ENCODE measurements at places on chromosomes 13 and 19. TPM values are rescaled to one million over a fixed set of nuclear protein-coding genes. Genes with fewer than 3 reads are reported as not detected.

DNA sequence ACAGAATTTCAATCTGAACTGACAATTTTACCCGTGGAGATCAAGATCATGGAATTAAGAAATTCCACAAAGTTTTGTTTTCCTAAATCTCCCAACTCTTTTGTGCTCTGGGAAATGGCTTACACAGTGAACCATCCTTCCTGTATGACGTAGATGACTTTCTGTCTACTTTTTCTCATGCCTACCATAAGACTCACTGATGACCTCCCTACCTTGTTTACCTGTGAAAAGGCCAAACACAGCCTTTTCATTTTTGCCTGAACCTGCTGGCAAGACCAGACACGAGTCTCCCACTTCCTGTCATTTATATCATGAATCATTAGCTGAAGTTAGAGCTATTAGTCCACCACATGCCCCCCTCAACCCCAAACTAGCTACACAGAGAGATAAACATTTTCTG, 4.6 kb upstream of the KBTBD6 start:
- H3K27ac ChIP-seq = no peak overlapping the region
- peaks cover 2% of the 10 kb centered on the region for H3K4me1 ChIP-seq

GRCh38 chr19:46471116-46471733, at the start of gene PNMA8A:
Gene PNMA8A (minus strand): TSS chr19:46471563. CDS start chr19:46471035, 528 bp downstream.
- no peaks in the 10 kb centered on the region for H3K27me3 ChIP-seq
- DNase-seq = peak; percentile 63

GRCh38 chr19:55088543-55089341, 13.1 kb downstream of the EPS8L1 start:
- peaks cover 18% of the 10 kb centered on the region for H3K27me3 ChIP-seq
- peak; percentile 32 for DNase-seq
- H3K27ac ChIP-seq = no peak overlapping the region
- H3K4me1 ChIP-seq = peaks cover 9% of the 10 kb centered on the region

GRCh38 chr13:111954661-111955411, 112.1 kb upstream of the SOX1 start:
- no peak for DNase-seq
- H3K27me3 ChIP-seq = no peaks in the 10 kb centered on the region
- no peak overlapping the region for H3K4me3 ChIP-seq
- H3K27ac ChIP-seq = no peak overlapping the region

GRCh38 chr19:55141696-55142095, 7.3 kb downstream of the TNNT1 start:
- H3K27ac ChIP-seq = no peak overlapping the region
- H3K27me3 ChIP-seq = peaks cover 10% of the 10 kb centered on the region
- DNase-seq = no peak

DNA sequence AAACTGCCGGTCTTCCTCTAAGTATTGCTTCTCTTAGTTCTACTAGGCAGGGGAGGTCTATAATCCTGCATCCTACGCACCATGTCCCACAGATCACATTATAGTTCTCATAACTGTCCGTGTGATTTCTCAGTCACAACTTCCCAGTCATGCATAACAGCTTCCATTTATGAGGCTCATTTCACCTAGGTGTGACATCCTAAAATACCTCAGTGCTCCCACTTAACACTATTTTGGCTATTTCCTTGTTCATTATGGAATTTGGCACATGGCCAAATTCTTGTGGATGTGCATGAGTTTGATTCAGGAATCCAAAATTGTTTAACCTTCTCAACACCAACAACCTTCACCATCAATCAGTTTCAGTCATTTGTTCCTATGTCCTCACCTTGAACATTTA, 989.9 kb downstream of the OLFM4 start:
- no peaks in the 10 kb centered on the region for H3K36me3 ChIP-seq
- DNase-seq = no peak
- H3K4me3 ChIP-seq = no peak overlapping the region
- no peaks in the 10 kb centered on the region for H3K27me3 ChIP-seq

GRCh38 chr13:51231456-51231855, 9.3 kb downstream of the FAM124A start:
- peaks cover 4% of the 10 kb centered on the region for H3K4me1 ChIP-seq
- no peaks in the 10 kb centered on the region for H3K27me3 ChIP-seq
- no peak overlapping the region for H3K27ac ChIP-seq
- no peak overlapping the region for H3K4me3 ChIP-seq
- H3K36me3 ChIP-seq = no peaks in the 10 kb centered on the region

DMWD gene
- 24.4 TPM for total RNA-seq

RFPL4A gene
- total RNA-seq = not detected

FFAR2 gene
- total RNA-seq = not detected

- peaks cover 5% of the 10 kb centered on the region for H3K27me3 ChIP-seq
- H3K36me3 ChIP-seq = no peaks in the 10 kb centered on the region
- H3K4me3 ChIP-seq = no peak overlapping the region
- no peak overlapping the region for H3K27ac ChIP-seq
- no peak for DNase-seq
Observed at GRCh38 chr19:35225951-35226350, 2.6 kb downstream of the FAM187B start.

DNA sequence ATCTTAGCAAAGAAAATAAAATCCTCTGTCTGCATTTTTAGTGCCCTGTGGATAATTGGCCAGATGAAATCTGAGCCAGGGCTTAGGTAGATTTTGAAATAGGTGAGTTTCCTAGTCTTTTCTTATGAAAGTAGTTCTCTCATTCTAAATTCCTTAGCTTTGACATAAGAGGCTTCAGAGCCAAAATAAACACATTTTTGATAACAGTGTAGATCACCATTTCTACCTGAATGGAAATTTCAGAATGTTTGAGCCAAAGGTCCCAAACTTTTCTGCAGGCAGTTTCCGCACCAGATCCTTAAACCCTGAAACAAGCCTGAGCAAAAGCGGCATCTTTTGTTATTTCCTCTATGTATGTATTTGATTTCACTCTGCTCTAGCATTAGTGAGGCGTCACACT, 551.2 kb downstream of the EFNB2 start:
- H3K4me1 ChIP-seq = no peaks in the 10 kb centered on the region
- no peak overlapping the region for H3K4me3 ChIP-seq
- no peak overlapping the region for H3K27ac ChIP-seq
- H3K36me3 ChIP-seq = no peaks in the 10 kb centered on the region
- no peak for DNase-seq
- no peaks in the 10 kb centered on the region for H3K27me3 ChIP-seq

DNA sequence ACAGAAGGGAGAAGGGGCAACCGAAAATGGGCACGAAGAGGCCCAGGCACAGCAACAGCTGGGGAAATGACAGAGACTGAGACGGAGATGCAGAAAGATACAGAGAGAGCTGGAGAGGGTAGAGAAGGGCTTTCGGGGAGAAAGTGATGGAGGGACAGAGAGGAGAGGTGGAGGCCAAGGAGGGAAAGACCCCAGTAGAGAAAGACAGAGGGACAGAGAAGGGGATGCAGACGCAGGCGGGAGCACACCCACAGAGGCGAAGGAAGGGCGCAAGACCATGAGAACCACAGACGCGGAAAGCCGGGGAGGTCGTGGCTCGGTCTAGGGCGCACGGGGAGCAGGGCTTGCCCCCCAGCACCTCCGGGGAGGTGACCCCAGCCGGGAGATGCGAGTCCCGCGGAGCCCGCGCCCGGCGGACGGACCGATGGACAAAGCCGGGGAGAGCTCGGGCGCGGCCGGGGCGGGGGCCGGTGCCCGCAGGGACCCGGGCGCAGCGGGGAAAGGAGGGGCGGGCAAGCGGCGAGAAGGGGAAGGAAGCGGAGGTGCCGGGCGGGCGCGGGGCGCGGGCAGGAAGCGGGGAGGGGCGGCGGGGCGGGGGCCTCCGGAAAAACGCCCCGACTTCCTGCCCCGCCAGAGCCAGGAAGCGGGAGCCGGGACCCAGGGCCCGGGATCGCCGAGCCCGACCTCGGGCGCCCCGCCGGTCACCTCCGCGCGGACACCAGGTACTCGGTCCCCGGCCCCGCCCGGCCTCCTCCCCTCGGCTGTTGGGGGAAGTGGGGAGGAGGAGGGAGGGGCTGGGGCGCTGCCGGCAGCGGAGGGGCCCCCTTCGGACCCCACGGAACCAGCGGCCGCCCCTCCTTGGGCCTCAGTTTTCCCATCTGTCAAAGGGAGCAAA, at the start of gene ARHGEF1:
ARHGEF1 (plus strand) TSS at position 617 of the 895 bp plus-strand sequence. CDS start 4,899 bp downstream, outside the sequence.
- peak within 1 kb of the TSS; percentile 97 for H3K4me3 ChIP-seq
- H3K27ac ChIP-seq = peak within 1 kb of the TSS; percentile 34
- no peaks in the 10 kb centered on the region for H3K36me3 ChIP-seq
- peaks cover 9% of the 10 kb centered on the region for H3K4me1 ChIP-seq
- H3K27me3 ChIP-seq = no peaks in the 10 kb centered on the region
- DNase-seq = peak; percentile 33

Data from fibroblast of lung (primary cell).